ENCODE measurements at places on chromosomes 2 and 18.

DNA sequence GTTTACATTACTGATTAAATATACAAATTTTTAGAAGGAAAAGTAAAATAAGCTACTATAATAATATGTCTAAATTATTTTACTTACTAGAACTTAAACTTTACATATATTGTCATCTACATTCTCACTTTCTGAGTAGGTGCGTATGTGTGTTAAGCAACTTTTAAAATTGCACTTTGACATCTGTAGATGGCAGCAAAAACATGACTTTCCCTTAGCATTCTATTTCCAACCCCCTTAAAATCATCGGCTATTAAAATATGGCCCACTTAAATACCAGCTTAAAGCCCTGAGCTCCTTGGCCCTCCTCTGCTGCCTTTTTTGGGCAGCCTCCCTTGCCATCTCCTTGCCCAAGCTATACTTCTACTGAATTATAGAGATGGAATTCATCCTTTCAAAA lies 78.0 kb downstream of the UPP2 start:
- DNase-seq = peak; percentile 30

GRCh38 chr2:152875701-152876695 lies 157.6 kb downstream of the ARL6IP6 start:
- peak; percentile 55 for DNase-seq

DNA sequence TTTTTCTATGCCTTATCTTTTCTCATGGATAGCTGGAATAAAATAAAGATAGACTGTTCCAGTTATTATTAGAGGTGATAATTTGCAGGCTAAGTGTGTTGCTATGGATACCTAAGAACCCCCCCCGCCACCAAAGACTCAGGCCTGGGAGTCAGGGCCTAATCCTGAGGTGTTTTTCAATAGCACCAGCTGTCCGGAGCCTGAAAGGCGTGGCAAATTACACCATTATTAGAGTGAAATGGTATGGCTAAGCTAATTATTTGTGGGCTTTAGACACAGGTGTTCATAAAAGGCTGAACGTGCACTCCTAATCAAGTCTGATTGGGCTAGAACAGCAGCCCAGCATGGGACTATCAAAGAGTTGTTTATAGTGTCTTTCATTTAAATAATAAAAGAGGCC lies 293.2 kb upstream of the DCC start:
- no peak for DNase-seq

DNA sequence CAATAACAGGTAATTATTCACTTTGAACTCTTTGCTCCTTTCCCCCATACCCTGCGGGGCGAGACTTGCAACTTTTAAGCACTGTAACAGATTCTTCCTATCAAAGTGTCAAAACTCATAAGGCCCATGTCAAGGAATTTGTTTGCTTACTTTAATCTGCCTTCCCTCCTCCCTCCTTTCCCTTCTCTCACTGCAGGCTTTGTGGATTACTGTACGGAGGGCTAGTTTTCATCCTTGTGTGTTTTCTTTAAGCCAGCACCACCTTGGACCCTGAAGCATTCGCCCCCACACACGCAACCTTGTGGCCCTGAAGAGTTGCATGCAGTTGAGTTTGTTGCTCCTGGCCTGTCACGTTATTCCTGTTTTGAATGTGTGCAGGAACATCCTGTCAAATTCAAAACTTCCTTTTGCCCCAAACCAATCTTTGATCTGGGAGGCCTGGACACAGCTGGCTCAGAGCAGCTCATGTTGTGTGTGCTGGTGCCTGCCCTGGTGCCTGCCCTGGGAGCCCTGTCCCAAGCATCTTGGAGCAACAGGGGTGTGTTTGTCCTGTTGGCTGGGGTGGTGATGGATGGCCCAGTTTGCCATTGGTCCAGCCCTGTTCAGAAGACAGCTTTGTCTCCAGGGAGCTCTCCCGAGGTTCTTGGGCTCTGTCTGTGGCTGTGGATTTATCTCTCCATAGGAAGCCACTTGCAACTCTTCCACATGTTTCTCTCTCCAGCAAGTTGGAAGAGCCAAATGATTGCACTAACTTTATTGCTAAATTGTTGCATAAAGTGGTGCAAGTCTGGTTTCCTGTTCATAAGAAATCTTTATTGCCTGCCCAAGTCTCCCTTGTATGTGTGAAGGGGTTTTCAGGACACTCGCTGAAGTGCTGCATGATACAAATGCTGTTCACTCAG lies 199.6 kb downstream of the VAPA start:
- DNase-seq = peak; percentile 25

DNA sequence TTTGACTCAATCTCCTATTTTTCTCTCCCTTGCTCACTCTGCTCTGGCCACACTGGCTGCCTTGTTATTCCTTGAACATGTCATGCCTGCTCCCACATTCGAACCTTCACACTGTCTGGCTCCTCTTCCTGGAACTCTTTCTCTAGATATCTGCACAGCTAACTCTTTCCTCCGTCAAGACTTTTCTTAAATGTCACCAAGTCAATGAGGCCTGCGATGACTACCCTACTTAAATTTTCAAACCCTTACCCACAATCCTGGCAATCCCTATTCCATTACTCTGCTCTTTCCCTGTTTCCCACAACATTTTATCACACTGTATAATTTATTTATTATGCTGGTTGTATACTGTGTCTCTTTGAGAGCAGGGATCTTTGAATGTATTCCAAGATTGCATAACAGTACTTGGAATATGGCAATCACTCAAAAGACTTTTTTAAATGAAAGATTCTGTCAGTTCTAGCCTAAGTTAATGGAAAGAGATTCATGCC lies 206.2 kb downstream of the SRBD1 start:
- peak; percentile 61 for DNase-seq

Data from fibroblast of mammary gland (primary cell).